ENCODE measurements at places on chromosomes 2 and 18.

GRCh38 chr18:26225915-26226228, 373 bp upstream of the TAF4B start:
- no peak for DNase-seq

GRCh38 chr18:8967573-8967972, 134.9 kb upstream of the NDUFV2 start:
- DNase-seq = no peak

GRCh38 chr18:47970664-47971531, 40.4 kb upstream of the SMAD2 start:
- no peak for DNase-seq

GRCh38 chr2:241218131-241219029, 29.9 kb downstream of the ANO7 start:
- DNase-seq = peak; percentile 18

- no peak for DNase-seq
These were observed 35.4 kb downstream of the COX7A2L start for GRCh38 chr2:42325609-42326008.

DNA sequence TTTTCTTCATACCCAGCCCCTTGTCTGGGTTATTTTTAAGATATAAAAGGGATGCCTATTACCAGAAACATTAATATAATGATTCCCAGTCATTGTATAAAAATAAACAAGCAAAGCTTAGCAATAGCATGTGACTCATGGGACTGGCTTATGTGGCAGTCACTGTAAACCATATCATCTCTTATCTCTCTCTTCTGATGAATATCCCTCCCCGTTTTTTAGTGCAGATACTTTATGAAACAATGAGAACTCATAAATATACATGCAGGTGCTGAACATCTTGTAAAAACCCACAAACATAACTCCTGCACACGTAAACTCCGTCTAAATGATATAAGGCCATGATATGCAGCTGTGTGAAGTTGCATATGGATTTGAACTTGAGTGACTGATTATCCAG, 154.9 kb downstream of the MGAT5 start:
- DNase-seq = no peak

GRCh38 chr18:55337908-55338521, 250.0 kb downstream of the TCF4 start:
- no peak for DNase-seq

DNA sequence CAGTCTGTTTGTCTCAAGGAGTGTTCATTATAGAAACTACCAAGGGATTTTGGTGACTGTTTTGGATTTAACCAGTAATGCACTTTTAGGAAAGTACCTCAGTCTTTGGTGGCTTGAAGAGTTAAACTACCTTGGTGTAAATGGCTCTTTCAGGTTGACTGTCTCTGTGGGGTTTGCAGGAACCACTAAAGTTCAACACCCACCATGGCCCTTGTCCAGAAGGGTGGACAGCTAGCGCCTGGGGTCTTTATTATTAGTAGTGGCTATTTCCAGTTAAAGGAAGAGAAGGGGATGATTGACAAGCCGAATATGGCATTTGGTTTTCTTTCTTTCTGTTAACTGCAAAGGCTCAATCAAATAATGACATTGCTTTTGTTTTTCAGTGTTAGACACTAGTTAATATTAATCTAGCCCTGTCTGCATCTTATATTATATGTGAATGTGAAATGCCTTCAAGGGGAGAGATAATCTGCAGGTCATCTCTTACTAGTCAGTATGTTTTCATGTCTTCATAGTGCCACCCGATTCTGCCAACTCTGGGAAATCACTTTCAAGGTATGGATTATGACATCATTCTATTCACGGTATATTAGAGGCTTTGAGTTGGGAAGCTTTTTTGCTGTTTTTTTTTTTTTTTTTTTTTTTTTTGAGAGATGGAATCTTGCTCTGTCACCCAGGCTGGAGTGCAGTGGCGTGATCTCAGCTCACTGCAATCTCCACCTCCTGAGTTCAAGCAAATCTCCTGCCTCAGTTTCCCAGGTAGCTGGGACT, 56.4 kb downstream of the MAP4K4 start:
- no peak for DNase-seq

DNA sequence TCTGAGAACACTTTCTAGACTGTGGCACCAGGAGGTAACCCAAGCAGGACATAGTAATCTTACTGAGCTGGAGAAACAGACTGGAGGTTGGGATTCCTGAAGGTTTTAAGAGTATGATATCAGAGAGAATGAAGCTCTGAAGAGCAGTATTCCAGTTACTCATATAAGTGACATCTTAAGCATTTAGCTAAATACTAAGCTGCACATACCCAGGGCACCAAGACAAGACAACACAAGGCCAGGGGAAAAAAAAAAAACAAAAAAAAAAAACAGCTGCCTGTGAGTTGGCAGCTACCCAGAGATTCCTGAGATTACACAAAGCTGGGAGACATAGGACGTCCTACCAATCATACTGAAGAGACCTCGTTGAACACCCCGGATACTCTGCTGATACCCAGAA, 175.8 kb downstream of the SRBD1 start:
- DNase-seq = no peak

DNA sequence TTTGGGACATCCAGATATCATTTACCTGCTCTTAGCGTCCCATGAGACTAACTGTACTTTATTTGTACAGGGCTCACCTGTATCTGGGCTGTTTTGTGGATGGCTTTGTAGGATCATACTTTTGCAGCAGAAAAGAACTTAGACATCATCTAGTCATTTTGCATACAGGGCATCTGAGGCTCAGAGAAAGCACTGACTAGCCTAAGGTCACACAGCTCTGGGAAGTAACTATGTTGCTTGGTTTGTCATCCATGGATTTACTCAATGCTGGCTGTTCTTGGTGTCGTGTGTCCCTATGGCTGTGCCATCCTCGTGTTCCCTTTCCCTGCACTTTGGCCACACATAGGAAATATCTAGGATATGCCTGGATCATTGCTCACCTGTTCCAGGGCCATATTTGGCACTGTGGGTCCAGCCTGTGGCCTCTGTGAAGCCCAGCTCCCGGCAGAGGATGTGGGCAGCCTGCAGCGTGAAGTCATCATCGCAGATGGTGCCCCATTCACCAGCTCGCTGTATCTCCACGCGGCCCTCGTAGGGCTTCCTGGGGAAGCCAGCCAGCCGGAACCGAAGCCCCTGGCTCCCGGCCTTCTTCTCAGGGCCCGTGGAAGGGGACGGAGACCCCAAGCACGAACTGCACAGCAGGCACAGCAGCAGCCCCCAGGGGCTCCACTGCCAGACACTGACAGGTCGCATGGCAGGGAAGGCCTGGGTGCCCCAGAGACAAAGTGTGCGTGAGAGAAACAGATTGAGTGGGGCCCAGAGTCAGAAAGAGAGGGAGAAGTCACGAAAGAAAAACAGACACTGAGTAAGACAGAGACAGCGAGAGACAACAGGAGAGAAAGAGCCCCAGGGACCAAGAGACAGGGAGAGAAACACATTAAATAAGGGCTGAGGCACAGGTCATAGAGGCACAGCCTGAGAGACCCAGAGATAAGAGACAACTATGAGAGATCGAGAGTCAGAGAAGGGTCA, 1.5 kb downstream of the LOXL3 start:
- no peak for DNase-seq

DNA sequence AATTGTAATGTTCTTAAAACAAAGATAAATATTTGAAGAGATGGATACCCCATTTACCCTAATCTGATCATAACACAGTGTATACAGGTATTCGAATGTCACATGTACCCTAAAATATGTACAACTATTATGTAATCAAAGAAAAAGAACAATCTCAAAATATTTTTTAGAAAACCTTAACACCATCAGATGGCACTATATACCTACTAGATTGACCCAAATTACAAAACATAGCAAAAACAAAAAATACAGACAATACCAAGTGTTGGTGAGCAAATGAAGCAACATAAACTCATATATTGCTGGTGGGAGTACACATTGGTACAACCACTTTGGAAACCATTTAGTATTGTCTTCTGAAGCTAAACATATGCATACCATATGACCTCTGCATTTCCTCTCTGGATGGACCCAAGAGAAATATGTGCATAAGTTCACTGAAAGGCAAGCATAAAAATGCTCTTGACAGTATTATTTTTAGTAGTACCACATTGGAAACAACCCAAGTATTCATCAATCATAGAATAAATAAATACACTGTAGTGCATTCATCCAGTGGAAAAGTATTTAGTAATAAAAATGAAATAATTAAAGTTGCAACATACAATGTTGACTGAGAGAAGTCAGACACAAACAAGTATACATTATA, 55.8 kb downstream of the GDF7 start:
- DNase-seq = no peak

DNA sequence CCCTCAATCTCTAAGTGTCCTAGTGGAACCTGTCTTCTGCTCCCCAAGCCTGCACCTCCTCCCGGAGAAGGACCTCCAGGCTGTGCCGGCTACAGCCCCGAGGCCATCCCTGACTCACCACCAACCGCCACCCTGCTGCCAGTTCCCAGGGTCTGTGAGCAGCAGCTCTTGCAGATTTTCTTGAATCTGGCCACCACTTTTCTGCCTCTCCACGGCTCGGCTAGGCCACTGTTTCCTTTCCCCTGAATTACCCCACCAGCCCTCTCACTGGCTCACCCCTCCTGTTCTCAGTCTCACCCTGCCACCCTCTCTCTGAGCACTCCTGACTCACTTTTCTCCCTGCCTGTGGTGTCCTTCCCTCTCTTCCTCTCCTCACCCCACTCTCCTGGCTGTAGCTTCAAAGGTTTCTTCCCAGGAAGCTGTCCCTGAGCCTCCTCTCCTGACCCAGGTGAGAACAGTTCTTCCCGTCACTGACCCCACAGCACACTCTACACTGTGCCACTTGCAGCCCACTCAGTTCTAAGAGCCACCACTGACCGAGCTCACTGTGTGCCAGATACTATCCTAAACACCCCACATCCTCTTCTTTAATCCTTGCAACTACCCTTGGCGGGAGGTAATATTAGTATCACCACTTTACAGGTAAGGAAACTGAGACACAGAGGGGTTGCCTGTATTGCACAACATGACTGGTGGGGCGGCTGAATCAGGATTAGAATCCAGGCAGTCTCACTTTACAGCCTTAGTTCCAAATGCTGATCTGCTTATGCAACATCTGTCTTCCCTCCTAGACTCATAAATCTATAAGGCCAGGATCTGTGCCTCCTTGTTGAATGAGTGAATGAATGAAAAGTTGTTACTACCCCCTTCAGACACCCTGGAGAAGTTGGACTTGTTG, 111.6 kb downstream of the SMAD7 start:
- peak; percentile 76 for DNase-seq

GRCh38 chr2:59077026-59077725, 836.1 kb upstream of the FANCL start:
- DNase-seq = no peak

DNA sequence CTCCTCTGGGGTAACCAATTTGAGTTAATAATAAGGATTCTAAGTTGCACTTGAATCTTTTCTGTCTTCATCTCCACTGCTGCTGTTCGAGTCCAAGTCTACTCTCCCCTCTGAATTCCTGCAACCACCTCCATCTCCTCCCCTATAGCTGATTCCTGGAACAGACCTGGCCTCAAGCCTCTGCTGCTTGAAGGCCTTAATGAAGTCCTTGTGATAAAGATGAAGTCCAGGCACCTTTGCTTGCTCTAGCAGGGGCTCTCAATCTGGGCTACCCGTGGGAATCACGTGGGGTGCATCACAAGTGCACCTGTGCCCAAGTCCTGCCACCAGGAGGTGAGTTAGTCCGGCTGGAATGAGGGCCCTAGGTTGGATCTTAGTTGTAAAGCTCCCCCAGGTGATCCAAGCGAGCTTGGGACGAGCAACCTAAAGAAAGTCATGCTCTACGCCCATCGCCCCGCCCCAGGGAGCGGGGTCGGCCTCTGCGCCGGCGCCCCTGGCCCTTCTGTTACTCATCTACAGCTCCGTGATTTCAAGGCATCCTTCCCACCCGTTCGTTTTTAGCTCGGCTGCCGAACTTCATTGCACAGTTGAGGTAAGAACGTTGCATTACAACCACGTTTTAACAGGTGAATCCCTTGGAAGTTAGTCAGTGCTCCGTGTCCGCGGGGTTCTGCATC, 905 bp upstream of the IAH1 start:
- DNase-seq = no peak

GRCh38 chr2:136072621-136073020, 45.3 kb downstream of the CXCR4 start:
- no peak for DNase-seq

- DNase-seq = no peak
These were observed 36.6 kb downstream of the SLC14A1 start for GRCh38 chr18:45760462-45761036.
